ENCODE measurements at places on chromosomes 16 and 17. TPM values are rescaled to one million over a fixed set of nuclear protein-coding genes. Genes with fewer than 3 reads are reported as not detected.

- no peak for DNase-seq
Measured at GRCh38 chr17:1731194-1731506, 6.6 kb downstream of the WDR81 start.

DNA sequence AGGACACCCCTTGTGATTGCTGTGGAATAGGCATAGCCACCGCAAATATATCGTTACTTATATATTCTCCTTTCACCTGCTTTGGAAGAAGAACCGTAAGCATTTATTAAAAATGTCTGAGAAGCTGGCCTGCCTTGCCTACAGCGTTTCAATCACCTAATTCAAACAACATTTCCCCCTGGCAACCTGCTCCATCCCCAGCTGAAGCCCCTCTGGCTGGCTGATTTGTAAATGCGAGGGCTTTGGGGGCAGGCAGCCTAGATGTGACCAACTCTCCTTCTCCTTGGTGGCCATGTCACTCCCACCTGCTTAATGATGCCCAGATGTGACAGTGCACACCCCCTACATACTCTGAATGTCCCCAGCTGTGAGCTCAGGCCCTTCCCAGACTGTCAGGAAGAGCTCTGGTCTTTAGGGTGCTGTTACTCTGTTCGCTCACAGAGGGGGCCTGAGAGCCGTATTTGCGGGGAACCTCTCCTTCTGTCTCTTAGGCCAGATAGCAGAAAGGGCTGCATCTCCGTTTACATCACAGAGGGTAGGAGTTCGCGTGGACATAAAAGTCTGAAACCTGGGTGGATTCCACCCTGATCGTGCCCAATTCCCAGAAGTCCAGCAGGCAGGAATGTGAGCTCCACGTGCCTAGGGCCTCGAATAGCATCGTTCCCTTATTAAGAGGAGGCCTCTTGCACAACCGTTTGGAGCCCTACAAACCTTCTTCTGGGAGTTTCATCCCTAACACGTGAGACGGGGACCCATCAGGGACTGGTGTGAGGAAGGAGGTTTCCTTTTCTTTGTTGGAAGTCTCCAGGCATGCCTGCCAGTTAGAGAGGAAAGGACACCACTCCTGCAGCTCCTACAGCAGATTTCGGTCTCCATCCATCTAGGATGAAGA lies 2.4 kb upstream of the SDK2 start:
- DNase-seq: no peak

ZSCAN32 gene
- 13.8 TPM for total RNA-seq

GRCh38 chr16:48489376-48489775 lies 104.2 kb upstream of the SIAH1 start:
- DNase-seq: no peak

GALNS gene
- 12.4 TPM for total RNA-seq
